ENCODE measurements at places on chromosomes 2 and 18.

GRCh38 chr2:158095912-158096311, 5.8 kb upstream of the UPP2 start:
- no peak for DNase-seq

GRCh38 chr2:209864716-209865295, 93.2 kb downstream of the UNC80 start:
- DNase-seq: no peak

DNA sequence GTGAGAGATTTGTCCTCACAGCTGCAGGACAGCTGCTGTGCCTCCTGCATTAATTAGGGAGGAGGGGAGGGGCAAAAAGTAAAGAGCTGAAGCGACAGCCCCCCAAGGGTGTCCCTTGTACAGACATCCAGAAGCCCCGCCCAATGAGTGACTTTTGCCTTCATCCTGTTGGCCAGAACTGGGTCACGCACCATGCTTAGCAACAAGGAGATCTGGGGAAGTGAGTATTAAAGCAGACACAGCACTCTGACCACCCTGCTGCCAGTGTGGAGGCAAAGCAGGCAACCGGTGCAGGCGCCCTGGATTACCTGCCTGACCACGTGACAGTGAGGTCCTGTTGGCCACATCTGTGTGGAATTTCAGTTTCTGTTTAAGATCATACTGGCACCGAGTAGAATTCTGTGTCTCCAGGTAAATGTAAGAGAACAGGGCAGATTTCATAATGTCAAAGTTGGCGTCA, 21.5 kb upstream of the BIN1 start:
- no peak for DNase-seq

- DNase-seq: no peak
These were observed 260.3 kb downstream of the AFF3 start for GRCh38 chr2:99881901-99882591.

GRCh38 chr18:63974991-63975390, 5.1 kb downstream of the SERPINB8 start:
- no peak for DNase-seq

- DNase-seq: no peak
These were observed 10.7 kb downstream of the STEAP3 start for GRCh38 chr2:119234021-119235019.

DNA sequence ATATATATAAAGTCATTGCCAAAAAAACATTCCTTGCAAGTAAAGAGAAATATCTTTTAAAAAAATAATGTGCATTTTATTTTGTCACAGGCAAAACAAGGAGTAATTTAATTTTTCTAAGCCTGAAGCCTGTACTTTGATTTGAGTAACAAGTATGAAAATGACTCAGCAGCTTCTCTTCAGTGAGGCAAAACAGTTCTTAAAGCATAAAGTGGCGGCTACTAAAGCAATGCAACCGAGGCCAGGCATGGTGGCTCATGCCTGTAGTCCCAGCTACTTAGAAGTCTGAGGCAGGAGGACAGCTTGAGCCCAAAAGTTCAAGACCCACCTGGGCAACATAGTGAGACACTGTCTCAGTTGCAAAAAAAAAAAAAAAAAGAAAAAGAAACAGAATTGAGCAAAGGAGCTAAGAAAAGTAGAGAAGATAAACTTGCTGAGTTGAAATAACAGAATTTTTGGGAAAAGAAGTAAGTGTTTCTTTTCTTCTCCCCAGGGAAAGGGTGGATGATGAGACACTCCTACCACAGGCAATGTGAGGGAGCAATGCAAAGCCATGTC, 29.6 kb downstream of the DOK1 start:
- no peak for DNase-seq

DNA sequence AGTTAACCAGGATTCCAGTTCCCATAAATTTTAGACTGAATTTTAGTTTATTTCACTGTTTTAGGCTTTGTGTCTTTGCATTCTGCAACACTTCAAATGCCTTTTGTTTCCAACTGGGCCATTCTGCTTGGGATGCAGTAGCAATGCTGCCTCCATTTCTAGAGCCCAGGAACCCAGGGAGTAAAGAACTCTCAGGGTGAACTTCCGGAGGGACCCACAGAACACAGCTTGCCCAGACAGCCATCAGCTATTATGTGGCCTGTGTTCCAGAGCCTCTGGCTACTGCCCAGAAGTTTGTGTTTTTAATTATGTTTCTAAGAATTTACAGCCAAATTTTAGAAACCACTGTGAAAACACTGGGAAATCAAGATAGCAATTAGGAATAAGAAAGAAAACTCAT, 145.1 kb downstream of the TMEM163 start:
- DNase-seq: no peak

GRCh38 chr2:133635131-133635530, 66.9 kb upstream of the NCKAP5 start:
- DNase-seq: no peak

DNA sequence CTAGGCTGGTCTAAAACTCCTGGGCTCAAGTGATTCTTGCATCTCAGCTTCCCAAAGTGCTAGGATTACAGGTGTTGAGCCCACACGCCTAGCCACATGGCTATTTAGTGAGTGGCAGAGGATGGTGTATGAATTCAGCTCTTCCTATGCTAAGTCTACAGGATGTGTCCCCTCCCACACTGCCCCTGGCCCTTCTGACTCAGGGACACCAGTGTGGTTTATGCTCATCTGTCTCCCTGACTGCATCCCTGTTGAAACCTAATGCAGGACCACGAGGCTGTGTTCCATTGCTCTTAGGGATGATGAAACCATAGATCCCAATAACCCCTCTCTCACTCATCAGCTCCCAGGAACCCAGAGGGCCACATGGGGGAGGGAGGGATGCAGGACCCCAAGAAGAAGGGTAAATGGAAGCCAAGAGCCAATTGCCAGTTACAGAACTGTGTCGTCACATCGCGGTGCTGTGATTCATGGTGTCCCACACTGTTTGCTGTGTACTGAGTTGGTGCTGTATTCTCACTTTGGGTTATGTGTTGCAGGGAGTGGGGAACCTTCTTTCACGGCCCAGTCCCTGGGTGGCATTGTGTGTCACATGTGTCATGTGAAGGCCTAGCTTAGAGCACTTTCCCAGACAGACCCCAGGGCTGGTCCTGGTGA, 102.9 kb upstream of the HAAO start:
- DNase-seq: no peak

Measured in brain pericyte (primary cell).